Umbilical cord (tissue), 2 donors: ENCODE measurements at places on chromosomes 5 and 9.

DNA sequence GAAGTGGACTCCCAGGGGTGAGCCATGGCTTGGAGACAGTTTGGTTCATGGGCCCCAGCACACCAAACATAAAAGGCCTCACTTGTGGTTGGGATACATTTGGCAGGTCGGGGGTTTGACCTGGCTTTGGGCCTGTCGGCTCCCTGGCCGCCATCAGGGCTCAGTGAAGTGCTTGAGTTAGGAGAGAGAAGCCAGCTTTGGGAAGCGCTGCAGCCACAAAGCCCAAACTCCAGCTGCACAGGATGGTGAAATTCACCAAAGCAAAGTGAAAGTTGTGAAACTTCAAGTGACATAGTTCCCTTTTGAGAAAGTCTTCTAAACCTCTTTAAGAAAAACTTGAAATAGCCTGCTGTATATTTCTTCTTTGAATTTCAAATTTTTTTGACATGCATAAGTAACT, 27.5 kb downstream of the SLC46A2 start:
- peak; percentile 40 for DNase-seq

- no peak for DNase-seq
These were observed 27.6 kb upstream of the NUDT12 start for GRCh38 chr5:103590221-103590620.

DNA sequence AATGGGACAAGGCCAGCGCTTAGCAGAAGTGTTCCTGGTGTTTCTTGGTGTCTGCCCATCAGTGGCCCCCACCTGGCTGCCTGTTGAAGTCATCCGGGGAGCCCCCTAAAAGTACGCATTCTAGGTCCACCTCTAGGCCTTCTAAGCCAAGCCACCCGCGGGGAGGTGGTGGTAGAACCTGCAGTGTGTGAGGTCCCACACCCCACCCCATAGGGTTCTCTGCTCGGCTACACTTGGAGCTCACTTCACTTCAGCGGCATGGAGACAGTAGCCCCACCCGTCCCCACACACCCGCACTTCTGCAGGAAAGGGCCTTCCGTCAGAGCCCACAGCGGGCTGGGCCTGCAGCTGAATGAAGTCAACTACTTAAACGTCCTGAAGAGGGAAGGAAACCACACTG, 29.6 kb upstream of the FCN2 start:
- DNase-seq: no peak

GRCh38 chr9:107423540-107423939, 66.0 kb downstream of the KLF4 start:
- no peak for DNase-seq

DNA sequence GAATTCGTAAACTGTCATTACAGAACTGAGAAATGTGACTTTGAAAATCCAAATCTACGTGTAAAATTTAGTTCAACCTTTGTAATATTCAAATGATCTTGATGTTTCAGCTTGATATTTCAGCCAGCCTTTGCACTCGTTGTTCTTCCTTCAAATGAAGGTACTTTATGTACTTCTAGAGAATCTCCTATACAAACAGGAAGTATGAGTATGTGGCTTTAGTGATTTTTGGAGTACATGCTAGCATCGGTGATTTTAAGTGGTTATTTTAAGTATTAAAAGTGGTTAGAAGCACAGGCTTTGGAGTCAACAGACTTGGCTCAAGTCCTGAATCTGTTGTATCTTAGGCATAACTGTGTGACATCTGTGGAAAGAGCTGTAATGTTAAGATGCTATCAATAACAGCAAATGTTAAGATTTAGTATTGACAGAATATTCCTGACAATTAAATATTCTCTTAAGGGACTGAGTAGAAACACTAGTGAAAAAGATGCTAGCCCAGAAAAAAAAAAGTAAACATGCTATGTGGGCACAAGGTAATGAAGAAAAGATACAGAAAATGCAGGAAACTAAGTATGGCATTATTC, 398.0 kb downstream of the ADGRV1 start:
- DNase-seq: no peak

- DNase-seq: no peak
These were observed 11.1 kb upstream of the IFNA5 start for GRCh38 chr9:21316032-21316842.
